HS-5 (cell line): ENCODE measurements at places on chromosomes 6 and 20.
A peak's percentile ranks its signal among the peaks of the same experiment; 100 is the strongest.

DNA sequence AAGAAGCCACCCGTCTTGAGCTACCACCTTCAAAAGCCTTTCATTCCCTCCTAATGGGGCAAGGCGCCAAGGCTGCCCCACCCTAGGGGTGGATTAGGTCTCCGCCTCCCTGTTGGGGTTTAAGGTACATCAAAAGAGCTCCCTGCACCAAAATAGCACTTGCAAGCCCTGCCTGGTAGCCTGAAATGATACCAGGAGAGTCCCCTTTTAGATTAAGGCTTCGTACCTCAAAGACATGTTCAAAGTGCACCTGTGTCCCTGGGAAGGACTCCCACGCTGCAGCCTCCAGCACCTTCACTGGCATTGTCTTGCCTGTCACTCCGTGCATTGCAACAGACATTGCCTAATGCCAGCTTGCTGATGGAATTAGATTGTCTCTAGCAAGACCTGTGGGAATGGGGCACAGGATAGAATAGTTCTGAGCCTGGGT is 15.7 kb upstream of the CDKN1A start:
- no peak for DNase-seq

GRCh38 chr6:33112148-33112547 is 36.4 kb downstream of the HLA-DPB1 start:
- DNase-seq = no peak

- DNase-seq = no peak
Observed at GRCh38 chr20:63182425-63182824, 33.5 kb downstream of the YTHDF1 start.

DNA sequence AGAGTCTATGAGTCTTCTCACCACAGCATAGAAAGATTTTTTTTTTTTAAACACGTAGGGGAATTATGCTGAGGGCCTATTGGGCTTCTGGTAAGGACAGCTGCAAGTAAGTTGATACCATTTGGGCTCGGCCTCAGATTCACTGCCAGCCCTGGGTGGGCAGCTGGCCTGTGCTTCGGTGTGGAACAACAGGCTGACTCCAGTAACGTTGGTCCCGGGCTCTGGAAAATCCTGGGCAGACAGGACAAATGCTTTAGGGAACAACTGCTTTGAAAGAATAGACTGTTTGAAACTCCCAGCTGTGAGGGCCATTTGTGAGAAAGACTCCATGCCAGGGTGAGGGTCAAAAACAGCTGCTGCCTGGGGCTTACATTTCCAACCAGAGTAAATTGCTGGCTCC is 366.5 kb downstream of the QKI start:
- no peak for DNase-seq

DNA sequence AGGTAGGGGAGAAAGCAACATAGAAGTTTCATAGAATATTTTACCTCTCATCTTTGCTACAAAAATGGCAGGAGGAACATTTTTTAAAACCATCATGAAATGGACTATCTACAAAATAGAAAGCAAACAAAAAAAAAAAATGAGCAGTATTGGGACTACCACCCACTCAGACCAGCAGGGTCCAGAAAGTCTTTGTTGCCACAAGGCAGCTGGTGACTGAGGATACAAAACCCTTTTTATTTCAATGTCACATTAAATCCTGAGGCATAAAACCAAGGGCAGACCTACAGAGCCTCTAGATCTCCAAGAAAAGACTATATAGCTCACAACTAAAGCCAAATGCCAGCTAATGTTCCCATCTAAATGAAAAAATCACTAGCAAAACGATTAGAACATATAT is 282.2 kb downstream of the PTPRK start:
- DNase-seq = no peak

DNA sequence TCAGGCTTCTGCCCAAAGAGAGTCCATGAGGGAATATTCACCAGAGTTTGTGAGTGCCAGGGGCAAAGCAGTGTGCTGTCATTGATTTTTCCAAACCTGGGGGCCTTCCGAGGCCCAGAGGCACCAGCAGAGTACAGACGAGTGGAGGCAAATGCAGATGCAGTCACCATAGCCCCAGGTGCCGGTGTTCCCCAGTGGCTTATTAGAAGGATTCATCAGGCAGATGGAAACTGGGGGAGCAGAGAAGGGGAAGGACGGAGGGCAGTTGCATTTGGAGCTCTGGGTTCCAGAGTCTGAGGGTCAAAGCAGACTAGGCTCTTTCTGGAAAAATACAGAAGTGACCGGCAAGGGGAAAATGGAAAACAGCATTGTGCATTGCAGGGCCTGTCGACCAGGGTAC is 184.2 kb downstream of the ANKRD60 start:
- no peak for DNase-seq

GRCh38 chr6:14735956-14736486 is 509.8 kb upstream of the JARID2 start:
- DNase-seq = no peak

GRCh38 chr6:64672131-64672530 is 1034.9 kb downstream of the EYS start:
- no peak for DNase-seq

- DNase-seq = no peak
Observed at GRCh38 chr6:2763876-2764540, 1.2 kb upstream of the WRNIP1 start.

- no peak for DNase-seq
Observed at GRCh38 chr20:62774762-62775161, 21.5 kb upstream of the MRGBP start.

DNA sequence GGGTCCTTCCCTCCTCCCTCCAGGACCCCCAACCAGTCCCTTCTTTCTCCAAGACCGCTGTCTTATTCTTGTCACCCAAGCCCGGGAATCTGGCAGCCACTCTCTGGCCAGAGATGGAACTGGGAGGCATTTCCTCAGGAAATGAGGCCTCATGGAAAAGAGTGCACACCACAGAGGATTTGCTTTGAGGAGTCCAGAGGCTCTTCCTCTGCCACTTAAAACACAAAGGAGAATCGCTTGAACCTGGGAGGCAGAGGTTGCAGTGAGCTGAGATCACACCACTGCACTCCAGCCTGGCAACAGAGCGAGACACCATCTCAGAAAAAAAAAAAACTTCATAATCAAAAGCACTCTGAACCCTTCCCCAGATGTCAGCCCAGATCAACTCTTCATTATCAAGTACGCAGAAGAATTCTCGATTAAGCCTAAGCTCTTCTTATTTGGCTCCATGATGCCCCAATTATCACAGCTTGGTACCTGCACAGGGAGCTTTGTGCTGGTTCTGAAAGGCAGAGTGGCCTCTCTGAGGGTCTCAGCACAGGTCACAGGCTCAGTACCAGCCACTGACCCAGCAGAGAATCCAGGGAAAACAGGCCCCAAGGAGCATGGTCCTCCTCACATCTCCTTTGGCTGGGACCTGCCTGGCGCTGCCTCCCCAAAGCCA is 82.9 kb upstream of the MAFB start:
- no peak for DNase-seq

DNA sequence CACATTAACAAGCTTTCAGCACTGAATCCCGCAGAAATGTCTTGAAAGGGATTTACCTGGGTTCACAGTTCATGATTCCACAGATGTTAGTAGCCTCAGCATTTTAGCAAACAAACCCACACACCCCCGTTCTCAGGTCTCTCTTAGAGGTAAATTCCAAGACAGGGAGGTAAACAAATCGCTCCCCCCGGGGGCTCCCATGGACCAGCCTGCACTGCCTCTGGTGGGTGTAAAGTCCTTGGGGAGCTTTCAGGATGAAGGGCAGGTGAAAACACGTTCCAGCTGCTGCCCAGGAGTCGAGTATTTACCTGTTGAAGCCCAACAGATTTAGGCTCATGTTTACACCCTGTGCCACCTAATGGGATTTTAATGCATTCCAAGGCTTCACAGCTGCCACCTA is 187.0 kb upstream of the FOXQ1 start:
- no peak for DNase-seq

GRCh38 chr20:8583566-8584043 is 451.5 kb downstream of the PLCB1 start:
- no peak for DNase-seq

- DNase-seq = no peak
Observed at GRCh38 chr20:56017560-56017959, 12.2 kb upstream of the CBLN4 start.

GRCh38 chr6:818196-818595 is 125.3 kb upstream of the EXOC2 start:
- no peak for DNase-seq

- DNase-seq = peak; percentile 77
Observed at GRCh38 chr6:30690403-30691207, at the start of gene NRM. Gene NRM (minus strand): TSS chr6:30690984. CDS start chr6:30690974, 10 bp downstream.

DNA sequence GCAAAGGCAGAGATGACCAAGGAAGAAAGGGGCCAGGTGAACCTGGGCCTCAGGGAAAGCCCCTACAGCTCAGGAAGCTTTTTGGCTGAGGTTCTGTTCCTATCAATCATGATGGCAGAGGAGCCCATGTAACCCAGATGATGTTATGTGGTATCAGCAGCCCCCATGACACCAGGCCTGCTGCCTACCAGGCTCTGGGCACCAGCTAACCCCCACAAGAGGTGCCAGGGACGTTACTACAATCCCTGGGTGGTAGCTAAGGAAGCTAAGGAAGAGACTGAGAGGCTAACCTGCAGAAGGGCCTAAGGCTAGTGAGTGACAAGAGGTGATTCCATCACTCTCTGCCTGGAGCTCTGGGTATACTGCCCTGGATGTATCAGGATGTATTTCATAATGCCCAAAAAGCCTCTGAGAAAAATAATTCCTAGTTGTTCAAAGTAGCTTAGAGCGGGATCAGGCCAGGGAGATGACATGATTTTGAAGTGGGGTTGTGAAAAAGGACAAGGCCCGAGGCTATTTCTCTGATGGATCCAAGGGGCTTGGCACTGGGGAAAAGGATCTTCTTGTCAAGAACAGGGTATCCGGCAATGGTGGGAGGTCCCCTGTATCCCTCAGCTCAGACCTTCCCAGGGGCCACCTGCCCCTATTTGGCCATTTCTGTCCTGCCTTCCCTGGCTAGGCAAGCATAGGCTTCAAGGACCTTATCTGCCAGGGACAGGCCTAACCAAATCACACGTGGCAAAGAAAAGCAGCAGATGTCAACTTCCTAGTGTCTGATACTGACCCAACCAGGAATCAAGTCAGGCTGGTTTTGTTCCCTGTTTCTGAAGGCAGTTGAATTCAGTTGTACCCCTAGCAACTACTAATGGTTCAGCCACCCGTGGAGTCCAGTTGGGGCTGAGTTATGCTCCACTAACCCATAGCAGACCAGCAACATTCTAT is 41.3 kb downstream of the PANK2 start:
- no peak for DNase-seq

- DNase-seq = no peak
Observed at GRCh38 chr6:2549834-2550233, 200.9 kb downstream of the MYLK4 start.

GRCh38 chr6:2562721-2563451 is 187.8 kb downstream of the MYLK4 start:
- DNase-seq = no peak

DNA sequence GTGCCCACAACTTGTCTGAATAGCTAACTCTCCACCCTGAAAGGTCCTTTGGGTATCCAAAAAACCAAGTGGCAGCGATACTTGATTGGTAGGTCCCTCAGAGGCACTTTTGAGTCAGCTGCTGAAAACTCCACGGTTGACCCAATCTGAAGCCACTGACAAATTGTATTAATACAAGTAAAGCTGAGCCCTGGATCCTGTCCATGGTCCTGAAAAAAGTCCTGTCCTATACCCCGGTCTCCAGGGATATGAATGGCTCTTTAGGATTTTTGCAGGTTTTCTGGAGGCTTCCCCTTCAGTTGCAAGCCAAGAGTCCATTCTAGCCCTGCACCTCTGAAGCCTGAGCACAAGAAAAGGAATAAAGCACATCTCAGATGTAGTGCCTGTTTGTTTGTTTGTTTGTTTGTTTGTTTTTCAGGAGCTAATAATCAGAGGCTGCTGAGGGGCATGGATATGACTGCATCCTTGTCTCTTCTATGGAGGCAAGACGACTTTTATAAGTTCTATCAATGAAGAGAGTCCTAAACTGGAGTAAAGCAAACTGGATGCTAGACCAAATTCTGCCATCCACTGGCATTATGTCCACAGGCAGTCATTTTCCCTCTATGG is 1.7 kb upstream of the SLC12A5 start:
- peak; percentile 39 for DNase-seq

DNA sequence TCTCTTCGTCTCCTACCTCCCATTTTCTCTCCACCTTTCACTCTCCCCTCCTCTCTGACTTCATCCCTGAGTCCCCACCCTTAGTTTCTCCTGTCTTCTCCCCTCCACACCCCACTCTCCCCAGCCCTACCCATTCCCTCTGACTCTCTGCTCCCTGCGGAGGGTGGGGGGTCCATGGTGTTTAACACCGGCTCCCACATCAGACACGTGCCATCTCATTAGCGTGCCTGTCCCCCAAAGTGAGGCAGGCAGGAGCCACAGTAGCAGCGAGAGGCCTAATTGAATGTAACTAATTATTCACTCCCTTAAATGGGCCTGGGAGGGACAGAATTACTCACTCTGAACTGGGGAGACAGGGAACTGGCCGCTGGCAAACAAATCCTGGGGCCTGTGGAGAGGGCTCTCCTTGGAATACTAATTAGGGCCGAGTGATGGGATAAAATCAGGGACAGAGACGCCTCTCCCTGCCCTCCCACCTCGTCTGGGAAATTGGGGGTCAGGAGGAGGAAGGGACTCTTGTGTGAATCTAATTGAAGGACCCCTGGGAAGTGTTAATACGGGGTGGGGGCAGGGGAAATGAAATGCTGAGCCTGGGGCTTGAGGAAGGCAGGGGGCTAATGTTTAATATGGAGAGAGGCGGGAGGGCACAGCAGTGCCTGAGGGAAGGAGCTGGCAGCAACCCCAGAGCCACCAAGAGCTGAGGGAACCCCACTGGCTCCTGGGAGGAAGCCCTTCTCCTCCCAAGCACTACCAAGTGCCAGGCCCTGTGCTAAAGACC is 17.9 kb downstream of the CD40 start:
- no peak for DNase-seq

- DNase-seq = no peak
Observed at GRCh38 chr6:63418741-63419140, 99.0 kb upstream of the LGSN start.

DNA sequence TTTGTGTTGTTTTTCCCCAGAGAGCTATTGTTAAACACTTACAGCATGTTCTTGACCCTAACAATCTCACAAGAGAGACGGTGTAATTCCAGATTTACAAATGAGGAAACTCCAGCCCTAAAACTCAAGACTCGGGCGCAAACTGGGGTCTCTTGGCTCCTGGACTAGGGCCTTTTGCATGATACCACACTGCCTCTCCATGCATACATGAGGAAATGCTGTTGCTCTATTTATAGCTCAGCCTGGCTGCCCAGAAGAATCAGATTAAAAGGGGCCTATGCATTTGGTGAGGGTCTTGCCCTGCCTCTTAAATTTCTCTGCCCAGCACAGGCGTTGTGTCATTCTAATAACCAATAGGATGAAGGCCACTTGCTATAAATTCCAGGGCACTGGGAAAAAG is 30.5 kb upstream of the SNRPB2 start:
- DNase-seq = no peak
